Right hindlimb (tissue), 1 donor: ENCODE measurements at places on chromosomes 13 and 19.

- DNase-seq: no peak
Measured at GRCh38 chr13:19581675-19582074, 20.3 kb upstream of the TPTE2 start.

- no peak for DNase-seq
Measured at GRCh38 chr13:78521091-78521490, 82.3 kb downstream of the POU4F1 start.

- no peak for DNase-seq
Measured at GRCh38 chr13:23579896-23580683, 9.9 kb downstream of the TNFRSF19 start.

DNA sequence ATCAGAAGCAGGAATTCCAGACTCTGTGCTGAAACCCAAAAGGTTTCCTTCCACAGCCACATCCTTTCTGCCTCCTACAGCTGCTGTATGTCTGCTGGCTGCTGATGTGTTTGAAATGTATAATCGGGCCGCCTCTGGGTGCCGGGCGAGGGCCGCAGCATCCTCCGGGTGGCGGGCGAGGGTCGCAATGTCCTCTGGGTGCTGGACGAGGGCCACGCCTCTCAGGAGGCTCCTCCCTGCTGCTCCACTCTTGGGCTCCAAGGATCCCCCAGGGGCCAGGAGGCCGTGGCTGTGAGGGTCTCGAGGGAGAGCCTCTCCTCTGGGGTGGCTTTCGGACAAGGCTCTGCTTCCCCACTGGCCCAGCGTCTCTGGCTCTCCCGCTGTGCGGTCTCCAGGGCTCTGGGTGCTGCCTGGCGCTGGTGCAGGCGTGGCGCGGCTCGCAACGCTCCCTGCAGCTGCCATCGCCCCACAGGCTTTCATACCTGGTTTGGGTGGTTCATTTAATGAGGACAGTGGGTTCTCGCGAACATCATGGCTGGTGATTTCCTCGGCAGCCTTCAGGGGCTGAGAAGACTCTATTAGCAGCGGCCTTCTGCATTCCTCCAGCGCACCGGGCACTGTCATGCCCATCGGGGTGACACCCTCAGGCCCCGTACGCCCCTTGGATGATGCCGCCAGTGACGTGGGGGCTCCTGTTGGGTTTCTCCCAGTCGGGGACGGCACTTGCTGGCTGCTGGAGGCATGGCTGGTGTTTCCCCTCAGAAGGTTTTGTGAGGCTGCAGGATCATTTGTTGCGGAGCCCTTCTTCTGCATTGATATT is 41.8 kb upstream of the GRTP1 start:
- no peak for DNase-seq

DNA sequence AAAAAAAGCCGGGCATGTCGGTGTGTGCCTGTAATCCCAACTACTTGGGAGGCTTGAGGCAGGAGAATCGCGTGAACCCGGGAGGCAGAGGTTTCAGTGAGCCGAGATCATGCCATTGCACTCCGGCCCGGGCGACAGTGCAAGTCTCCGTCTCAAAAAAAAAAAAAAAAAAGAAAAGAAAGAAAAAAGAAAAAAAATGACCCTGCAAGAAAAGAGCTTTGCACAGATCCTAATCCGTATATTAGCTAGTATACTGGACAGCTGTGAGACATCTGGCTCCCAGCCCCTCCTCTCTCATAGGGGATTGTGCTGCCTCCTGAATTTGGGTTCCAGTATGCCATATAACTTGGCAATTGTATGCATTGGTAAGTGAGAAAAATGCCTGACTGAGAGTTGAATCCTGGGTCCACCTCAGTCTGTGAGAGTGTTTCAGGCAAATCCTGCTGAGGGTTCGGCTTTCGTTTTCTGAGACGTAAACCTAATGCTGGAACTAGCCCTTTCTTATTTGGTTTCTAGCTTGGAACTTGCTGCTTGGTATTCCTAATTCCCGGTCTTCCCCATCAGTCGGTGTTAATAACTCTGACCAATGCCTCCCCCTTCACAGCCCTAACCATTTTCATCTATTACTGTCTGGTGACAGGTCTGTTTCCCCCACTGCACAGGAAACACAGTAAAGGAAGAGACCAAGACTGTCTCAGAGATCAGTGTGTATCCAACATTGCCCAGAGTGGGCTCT is 1.3 kb upstream of the AKT2 start:
- DNase-seq: peak; percentile 33

DNA sequence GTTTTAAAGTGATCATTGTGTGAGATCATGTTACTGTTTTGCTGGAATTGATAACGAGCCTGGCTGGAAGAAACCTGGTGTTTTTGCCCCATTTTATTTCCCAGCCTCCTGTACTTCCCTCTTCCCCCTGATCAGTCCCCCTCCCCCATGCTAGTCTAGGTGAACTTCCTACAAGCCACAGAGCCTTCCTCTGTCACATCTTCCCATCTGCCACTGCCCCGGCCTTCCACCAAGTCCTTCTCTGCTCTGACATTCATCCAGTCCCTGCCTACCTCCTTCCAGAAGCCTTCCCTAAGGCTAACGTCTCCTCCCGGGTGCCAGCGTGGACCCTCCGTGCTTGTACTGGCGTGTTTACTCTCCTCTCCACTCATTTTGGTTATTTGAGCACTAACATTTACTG is 14.3 kb downstream of the FARP1 start:
- no peak for DNase-seq

GRCh38 chr13:52899206-52899605 is 50.8 kb upstream of the PCDH8 start:
- no peak for DNase-seq

- no peak for DNase-seq
Measured at GRCh38 chr13:29892151-29892550, 41.7 kb upstream of the UBL3 start.

GRCh38 chr13:42331009-42331408 is 59.1 kb downstream of the AKAP11 start:
- DNase-seq: no peak

- no peak for DNase-seq
Measured at GRCh38 chr13:35162420-35162819, 220.3 kb downstream of the NBEA start.

DNA sequence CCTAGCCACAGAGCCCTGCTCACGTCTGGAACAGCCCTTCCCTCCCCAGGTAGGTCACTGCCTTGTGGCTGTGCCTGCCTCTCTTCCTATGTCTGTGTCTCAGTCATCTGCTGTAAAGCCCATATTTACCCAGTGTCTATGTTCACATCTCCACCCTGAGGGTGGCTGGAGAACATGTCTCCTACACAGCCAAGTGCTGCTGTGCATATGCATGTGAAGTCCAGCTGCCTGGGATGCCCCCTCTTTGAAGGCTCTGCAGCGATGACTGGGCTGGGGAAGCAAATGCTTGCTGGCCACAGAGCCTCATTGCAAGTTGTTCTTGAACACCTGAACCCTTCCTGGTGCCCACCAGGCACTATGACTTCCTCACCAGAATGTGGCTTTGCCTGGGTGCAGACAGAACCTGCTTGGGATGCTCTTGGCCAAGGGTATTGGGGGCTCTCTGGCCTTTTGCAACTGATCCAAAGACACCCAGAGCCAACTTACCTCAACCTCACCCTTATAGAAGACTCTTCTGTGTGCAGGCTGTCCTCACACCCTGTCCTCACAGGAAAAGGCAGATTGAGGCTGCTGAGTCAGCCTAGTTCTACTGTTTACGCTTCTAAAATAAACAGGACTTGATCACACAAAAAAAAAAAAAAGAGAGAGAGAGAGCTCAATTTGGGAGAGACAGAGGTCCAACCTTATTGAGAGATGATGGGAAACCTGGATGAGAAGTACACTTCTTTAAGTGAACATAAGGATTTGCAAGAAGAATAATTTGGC is 26.5 kb downstream of the MRPL57 start:
- DNase-seq: no peak
